ENCODE measurements at places on chromosomes 16 and 17.

DNA sequence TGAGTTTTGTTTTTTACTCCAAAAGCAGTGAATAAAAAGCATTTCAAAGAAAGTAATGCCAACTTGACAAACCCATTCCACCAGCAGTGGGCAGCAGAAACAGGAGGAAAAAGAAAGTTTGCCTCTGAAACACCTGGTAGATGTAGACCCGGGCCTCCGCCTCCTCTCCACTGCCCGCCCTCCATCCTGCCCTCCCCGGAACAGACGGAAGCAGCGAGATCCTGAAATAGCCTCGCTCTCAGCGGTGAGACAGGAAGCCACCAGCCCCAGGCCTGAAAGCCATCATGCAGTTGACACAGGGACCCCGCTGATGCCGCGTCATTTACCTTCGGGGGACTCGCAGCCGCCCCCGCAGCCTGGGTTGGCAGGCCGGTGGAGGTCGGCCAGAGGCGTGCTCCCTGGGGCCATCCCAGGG is 67.8 kb downstream of the C16orf78 start:
- DNase-seq, result no peak

- DNase-seq, result no peak
Observed at GRCh38 chr16:69703638-69704037, 22.7 kb downstream of the NQO1 start.

GRCh38 chr17:66357037-66357436 is 54.6 kb downstream of the PRKCA start:
- no peak for DNase-seq

DNA sequence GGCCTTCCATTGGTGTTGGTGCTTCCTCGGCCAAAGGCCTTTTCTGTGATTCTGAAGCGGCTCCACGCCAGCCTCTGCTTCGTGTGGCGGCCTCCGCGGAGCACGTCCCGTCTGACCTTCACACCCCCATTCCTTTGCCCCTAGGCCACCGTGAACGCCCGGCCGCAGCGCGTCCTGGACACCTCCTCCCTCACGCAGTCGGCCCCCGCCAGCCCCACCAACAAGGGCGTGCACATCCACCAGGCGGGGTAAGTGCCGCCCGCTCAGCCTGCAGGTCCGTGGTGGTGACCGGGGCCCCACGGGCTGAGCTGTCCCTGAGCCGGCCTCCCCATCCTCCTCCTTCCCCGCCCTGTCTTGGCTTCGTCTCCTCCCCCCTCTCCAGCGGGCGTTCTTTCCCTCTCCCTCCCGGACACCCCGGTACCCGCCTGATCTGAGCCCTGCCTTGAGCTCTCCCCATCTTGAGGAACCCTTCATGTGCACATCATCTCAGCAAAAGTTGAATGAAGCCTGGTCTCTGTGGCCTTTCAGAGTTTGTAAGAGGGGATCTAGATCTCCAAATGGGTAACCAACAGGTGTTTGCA is 69.0 kb upstream of the CHMP6 start:
- no peak for DNase-seq

GRCh38 chr16:27999687-28000086 is 63.8 kb downstream of the GSG1L start:
- DNase-seq, result no peak

- DNase-seq, result no peak
Observed at GRCh38 chr16:13093661-13094060, 192.3 kb downstream of the SHISA9 start.

GRCh38 chr17:4744999-4745969 is 5.6 kb upstream of the CXCL16 start:
- no peak for DNase-seq

GRCh38 chr17:36842963-36843558 is 94.2 kb upstream of the LHX1 start:
- no peak for DNase-seq

DNA sequence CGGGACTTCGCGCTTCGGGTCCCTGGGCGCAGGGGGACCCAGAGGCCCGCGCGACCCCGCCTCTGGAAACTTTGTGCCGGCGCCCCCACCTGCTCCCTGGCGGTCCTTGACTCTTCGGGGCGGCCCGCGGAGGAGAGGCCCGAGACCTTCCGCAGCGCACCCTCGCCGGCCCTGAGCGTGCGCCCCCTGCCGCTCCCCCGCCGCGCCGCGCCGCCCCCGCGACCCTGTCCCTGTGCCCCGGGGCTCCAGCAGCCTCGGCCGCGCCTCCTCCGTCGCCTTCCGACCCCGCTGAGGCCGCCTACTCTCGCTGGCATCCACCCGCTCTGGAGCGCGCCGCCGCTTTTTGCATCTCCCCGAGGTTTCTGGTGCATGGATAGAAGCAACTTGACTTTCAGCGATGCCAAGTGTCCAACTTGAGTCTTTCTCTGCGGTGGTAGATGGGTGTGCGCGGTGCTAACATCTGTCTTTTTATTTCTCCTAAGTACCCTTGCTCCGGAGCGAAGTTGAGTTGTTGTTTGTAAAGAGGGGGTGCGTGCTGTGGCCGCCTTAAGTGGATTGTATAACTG is 414 bp downstream of the DUSP14 start:
- DNase-seq, result peak; percentile 62

- no peak for DNase-seq
Observed at GRCh38 chr17:49913226-49914095, 55.5 kb upstream of the DLX4 start.

DNA sequence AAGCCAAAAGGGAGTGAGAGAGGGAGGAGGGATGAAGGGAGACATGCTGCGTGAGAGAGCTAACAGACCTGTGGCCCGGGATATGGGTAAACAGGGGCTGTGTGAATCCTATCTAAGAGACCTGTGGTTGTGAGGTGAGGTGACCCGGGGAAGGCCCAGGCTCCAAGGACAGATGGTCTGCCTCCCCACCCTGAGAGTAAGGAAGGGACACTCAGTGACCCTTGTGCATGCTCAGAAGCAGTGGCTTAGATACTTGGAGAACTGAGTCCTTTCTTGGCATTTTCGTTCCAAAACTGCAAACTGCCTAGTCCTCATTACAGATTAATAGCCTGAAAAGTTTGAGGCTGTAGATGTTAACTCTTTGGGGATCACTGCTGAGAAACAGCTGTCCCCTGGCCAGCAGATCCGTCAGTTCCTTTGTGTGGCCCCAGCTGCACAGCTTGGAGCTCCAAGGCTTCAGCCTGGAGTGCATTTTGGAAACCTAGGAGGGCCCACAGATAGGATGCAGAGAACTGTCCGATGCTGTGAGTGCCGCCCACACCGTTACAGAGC is 121.6 kb downstream of the SMG6 start:
- no peak for DNase-seq

GRCh38 chr17:81154961-81155360 is 10.3 kb upstream of the PVALEF start:
- no peak for DNase-seq

DNA sequence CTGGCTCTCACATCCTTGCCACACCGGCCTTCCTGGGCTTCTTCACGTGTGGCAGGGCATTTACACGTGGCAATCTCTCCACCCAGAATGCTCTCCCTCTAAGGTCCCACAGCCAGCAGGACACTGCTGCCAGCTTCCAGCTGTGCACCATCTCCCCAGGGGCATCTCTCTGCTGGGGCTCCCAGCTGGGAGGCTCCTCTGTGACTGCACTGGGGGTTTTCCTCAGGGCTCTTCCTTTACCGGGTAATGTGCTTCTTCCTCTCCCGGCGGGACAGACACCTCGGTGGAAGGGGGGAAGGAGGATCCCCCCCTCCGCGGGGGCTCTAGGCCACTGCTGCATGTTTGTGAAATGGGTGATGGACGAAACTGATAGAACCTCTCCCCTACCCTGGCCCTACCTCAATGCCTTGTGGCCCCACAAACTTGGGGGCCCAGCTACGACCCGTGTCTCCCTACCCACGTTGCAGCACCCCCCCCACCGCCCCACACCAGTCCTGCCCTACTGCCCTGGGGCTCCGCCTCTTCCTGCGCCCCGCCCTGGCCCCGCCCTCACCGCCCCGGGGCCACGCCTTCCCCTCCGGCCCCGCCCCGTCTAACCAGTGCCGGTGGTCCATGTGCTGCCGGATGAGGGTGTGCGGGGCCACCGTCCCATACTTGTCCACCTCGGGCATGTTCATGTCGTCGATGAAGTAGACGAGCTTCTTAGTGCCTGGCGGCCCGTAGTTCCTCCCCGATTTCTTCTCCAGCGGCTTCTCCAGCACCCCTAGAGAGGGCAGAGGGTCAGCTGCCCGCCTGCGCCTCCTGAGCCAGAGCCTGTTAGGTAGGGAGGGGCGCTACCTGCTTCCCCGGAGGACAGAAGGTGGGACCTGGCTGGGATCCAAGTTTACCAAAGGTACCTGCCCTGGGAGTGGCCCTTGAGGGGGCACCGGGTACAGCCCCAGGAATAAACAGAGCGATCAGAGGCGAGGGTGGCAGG is 92.6 kb downstream of the DNAH17 start:
- no peak for DNase-seq

DNA sequence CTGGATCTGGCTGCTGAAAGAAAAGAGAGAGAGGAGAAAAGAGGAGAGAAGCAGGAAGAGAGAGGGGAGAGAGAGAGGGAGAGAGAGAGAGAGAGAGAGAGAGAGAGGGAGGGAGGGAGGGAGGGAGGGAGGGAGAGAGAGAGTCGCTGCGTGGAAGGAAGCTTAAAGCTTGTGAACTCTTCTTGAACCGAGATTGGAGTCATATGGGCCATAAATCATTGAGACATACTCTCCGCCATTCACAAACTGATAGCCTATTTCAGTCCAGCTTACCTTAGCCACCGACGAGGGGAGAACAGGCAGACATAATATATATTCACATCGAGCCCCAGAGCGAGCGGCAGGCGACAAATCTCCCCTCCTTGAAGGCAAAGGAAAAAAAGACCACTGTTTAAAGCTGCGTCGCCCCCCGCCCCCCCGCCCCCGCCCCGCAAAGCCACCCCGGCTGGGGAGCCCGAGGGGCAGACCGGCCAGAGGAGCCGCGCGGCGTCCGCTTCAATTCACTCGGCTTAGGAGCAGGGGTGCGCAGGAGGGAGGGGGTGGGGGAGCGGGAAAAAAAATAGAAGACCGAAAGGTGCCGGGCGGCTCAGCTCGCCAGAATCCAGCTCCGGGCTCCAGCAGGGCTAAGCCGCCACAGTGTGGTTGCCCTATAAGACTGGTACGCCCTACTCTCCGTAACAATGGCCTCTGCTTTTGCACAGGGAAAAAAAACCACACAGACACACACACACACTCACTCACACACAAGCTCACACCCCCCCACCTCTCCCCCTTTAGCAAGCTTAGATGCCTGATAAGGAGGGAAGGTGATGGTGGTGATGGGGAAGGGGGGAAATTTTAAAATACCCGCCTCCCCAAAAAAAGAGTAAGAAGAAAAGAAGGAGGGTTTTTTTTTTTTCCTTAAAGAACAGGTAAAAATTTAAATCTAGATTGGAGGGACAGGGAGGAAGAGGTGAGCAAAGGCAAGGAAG is 10.6 kb upstream of the HOXB2 start:
- peak; percentile 85 for DNase-seq

DNA sequence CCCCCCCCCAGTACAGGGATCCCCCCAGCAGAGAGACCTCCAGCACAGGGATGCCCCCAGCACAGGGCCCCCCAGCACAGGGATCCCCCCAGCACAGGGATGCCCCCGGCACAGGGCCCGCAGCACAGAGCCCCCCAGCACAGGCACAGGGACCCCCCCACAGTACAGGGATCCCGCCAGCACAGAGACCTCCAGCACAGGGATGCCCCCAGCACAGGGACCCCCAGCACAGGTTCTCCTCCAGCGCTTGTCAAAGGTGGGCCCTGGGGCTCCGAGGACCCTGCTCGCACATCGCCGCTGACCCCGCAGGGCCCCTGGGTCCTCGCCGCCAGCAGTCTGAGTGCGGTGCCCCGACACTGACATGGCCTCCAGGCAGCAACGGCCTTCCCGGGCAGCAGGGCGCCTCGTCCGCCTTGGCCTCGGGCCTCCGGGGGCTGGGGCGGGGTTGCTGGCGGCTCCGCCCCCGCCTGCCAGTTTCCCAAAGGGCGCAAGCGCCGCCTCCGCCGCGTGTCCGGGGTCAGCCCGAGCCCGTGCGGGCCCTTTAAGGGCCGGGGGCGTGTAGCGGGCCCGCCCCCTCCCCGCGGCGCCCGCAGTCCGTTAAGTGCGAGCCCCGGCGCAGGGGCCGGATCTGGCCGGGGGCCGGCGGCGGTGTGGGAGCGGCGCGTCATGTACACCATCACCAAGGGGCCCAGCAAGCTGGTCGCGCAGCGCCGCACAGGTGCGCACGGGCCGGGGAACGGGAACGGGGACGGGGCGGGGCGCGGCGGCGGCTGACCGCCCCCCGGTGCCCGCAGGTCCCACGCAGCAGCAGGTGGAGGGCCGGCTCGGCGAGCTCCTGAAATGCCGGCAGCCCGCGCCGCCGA is at the start of gene MCRIP2:
TSS of gene MCRIP2 (plus strand) at position 503 of the 863 bp plus-strand sequence. CDS start at position 667, 164 bp downstream.
- peak; percentile 16 for DNase-seq

DNA sequence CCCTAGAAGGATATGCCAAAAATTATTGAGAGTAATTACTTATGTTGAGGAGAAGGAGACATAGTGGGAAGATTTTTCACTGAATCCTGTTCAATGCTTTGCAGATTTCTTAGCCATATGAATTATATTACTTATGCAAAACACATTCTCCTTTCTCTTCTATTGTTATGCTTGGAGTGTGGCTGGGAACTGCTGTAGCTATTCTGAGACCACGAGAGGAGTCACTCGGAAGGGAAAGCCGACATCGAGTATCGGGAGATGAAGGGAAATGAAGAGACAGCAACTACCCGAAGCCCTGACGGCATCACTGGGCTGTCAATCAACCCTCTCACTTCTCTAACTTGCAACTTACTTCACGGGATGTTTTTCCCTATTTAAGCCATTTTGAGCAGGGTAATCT is 39.6 kb downstream of the STX8 start:
- no peak for DNase-seq

DNA sequence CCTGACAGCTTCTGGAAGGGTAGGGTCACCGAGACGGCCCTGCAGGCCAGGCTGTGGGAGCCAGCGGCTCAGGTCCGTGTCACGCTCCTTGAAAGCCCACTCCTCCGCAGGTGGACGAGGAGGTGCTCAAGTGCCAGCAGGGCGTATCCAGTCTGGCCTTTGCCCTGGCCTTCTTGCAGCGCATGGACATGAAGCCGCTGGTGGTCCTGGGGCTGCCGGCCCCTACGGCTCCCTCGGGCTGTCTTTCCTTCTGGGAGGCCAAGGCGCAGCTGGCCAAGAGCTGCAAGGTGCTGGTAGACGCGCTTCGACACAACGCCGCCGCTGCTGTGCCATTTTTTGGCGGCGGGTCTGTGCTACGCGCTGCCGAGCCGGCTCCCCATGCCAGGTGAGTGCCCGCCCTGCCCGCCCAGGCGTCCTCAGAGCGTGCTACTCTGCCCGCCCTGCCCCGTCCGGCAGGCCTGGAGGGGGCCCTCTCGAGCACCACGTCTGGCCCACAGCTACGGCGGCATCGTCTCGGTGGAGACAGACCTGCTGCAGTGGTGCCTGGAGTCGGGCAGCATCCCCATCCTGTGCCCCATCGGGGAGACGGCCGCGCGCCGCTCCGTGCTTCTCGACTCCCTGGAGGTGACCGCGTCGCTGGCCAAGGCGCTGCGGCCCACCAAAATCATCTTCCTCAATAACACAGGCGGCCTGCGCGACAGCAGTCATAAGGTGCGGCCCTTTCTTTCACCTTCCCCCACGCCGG is 1.3 kb downstream of the NAGS start:
- DNase-seq, result peak; percentile 33

GRCh38 chr16:85689285-85689949 is 663 bp upstream of the GINS2 start:
- no peak for DNase-seq

GRCh38 chr16:67963662-67964321 is 4.6 kb downstream of the SLC12A4 start:
- DNase-seq, result no peak

GRCh38 chr17:55478971-55479370 is 32.3 kb downstream of the SMIM36 start:
- no peak for DNase-seq

- DNase-seq, result peak; percentile 98
Observed at GRCh38 chr17:34374457-34374856, 11.4 kb upstream of the CCL1 start.

All from NCI-H1105 treated with DMSO at 0.1 percent for 48 hours (cell line).